Caudate nucleus (tissue), 63 donors: ENCODE measurements at places on chromosomes 3 and 15.

DNA sequence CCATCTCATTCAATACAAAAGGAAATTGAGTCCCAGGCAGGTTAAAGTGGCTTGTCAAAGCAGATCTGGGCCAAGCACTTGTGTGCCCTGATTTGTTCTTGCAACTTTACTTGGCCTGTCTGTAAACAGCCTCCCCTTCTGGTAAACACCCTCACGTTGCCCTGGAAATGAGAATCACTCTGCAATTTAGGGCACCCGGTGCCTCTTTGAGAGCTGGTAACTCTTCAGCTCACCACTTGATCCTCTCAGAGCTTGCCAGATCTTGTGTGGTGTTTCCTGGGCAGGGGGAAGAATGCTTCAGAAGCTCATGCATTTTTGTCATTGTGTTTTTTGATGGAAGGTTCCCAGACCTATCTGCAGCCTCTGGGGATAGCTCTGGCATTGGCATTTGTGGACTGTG lies 11.3 kb downstream of the MED12L start:
- no peak for DNase-seq

GRCh38 chr3:136733317-136733833 lies 18.8 kb downstream of the STAG1 start:
- DNase-seq: no peak

GRCh38 chr3:50490424-50490823 lies 13.0 kb downstream of the CACNA2D2 start:
- no peak for DNase-seq

DNA sequence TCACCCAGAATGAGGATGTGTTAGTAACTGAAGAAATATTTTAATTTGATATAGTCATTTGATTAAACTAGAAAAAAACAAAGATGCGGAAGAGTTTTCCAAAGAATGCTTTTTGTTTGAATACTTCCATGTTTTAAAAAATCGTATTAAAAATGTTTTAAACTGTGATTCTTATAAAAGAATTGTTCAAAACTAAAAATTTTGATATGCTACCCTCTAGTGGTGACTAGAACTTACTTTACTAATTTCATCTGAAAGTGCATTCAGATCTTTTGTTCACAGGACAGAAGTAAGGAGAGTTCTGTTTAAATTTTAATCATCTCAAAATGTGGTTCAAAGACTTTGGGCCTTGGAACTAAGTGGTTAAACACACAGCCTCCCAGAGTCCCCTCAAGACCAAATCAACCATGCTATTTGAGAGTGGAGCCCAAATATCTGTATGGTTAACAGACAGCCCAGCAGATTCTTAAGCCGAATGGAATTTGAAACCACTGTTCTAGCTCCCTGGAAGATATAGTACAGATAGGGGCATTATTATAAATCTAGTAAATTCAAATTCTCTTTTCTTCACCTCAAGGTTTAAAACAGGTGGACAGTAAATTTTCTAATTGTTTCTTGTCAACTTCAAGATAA lies 45.2 kb upstream of the SYNPR start:
- no peak for DNase-seq

GRCh38 chr3:160987982-160988964 lies 116.9 kb downstream of the B3GALNT1 start:
- no peak for DNase-seq

DNA sequence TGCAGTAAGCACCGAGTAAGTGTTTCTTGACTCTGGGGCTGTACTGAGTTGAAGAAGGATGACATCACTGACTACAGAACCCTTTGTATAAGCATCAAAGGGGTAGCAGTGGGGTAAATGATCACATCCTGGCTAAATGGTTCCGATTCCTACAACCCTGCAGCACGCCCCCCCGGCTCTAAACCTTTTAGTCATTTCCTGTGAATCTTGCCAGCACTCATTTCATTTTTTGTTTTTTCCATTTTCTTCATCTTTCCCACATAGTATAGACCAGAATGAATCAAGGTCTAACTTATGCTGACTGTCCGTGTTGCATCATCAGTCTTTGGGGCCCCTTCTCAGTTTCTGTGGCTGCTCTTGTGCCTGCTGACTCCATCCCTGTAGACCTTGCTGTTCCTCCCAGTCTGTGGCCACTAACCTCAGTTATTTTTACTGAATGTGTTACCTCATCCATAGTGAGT lies 383.1 kb upstream of the TPRG1 start:
- no peak for DNase-seq

GRCh38 chr3:168034152-168034928 lies 61.4 kb downstream of the GOLIM4 start:
- DNase-seq: no peak

GRCh38 chr3:192514081-192514753 lies 213.1 kb downstream of the FGF12 start:
- DNase-seq: no peak

GRCh38 chr15:55915876-55916567 lies 77.4 kb downstream of the NEDD4 start:
- no peak for DNase-seq
